ENCODE measurements at places on chromosomes 11 and 22.

DNA sequence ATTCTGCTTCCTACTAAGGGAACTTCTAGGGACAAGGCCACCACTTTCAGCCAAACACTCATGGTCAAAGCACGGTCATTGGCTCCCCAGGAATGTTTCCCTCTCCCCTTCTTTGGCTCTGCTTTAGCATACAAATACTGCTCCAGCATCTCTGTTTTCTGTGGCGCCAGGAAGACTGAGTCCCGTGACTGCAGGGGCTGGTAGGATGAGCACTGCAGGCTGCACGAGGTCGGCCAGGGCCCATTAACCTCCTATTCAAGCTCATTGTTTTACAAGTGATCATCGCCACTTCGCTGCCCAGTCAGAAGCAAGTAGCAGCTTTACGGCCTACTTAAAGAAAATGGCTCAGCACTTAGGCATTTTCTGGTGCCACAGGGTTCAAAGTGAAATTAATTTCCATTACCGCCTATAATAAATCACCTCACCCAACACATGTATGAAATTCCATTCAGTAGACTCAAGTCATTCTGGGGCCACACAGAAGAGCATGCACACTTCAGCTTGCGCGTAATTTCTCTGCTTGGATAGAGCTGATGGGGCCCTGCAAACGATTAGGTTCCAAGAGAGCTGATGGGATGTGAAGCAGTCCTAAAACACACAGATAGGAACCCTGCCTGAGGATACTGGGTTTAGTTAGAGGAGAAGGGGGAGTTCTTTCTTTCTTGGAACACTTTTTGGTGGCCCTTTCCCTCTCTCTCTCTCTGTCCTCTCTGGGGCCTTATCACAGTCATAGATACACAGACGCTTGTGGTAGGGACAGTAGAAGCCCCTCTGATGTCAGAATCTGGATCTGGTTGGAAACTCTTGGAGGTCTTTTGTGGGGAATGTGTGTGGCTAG is 173.7 kb downstream of the KIF18A start:
- DNase-seq = peak; percentile 26

DNA sequence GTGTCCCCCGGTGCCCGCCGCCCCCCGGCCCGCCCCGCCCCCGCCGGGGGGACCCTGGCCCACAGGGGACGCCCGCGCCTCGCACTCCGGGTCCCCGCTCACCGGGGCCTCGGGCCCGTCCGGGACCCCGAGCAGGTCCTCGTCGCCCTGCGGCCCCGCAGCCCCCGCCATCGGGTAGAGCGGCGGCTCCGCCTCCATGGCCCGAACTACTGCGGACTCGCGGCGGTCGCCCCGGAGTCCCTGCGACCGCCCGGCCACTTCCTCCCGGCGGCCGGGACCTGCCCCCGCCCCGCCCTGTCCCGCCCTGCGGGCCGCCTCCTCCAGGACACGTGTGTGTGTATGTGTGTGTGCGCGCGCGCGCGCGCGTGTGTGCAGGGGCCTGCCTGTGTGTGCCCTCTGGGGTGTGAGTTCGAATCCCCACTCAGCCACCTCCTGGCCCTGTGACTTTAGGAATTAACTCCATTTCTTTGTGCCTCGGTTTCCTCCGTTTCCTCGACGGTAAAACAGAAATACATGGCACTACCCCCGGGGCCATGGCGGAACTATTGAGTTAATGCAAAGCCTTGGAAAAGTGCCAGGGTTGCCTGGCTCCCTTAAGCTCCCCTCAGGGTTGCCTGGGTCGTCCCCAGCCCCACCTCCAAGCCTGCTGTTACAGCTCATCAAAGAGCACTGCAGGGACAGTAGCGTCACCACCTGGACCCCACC is at the start of gene UNC93B1:
TSS of gene UNC93B1 (minus strand) at position 252 of the 705 bp plus-strand sequence. CDS start at position 198, 54 bp downstream.
- peak; percentile 68 for DNase-seq

GRCh38 chr11:105203569-105204240 is 64.1 kb upstream of the CARD18 start:
- DNase-seq = no peak

GRCh38 chr22:45310977-45311531 is 1.3 kb downstream of the FAM118A start:
- no peak for DNase-seq

GRCh38 chr11:44992774-44993173 is 42.1 kb upstream of the TP53I11 start:
- DNase-seq = no peak

- no peak for DNase-seq
Observed at GRCh38 chr22:49748514-49748913, 79.2 kb downstream of the BRD1 start.

Measured in ELF-1 (cell line).